ENCODE measurements at places on chromosomes 6 and 20.

DNA sequence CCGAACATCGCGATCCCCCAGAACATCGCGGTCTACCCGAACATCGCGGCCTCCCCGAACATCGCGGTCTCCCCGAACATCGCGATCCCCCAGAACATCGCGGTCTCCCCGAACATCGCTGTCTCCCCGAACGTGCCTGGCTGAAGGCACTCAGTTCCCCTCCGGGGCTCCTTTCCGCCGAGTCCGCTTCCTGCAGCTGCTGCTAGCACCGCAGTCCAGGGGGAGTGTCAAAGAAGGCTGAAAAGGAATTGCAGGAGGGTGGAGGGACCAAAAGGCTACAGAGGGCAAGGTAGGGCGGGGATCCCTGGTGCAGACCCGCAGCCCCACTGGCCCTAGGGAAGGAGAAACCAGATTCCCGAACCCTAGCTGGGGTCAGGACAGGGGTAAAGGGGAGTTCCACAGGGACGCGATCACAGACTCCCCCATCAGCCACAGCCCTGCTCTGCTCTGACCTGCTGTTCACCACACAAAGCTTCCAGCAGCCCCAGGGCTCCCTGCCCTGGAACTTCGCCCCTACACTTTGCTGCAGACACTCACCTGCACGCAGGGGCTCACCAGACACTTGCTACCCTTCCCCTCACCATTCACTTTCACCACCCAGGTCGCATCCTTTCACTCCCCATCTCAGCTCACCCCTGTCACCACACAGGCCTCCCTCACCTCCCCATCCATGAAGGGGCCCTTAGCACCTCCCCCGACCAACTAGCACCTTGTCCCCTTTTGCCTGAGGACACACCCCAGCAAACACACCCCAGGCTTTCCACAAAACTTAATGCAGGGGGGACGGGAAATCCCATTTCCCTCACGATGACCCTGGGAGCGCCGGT lies 1.7 kb downstream of the ULBP1 start:
- no peak for DNase-seq

DNA sequence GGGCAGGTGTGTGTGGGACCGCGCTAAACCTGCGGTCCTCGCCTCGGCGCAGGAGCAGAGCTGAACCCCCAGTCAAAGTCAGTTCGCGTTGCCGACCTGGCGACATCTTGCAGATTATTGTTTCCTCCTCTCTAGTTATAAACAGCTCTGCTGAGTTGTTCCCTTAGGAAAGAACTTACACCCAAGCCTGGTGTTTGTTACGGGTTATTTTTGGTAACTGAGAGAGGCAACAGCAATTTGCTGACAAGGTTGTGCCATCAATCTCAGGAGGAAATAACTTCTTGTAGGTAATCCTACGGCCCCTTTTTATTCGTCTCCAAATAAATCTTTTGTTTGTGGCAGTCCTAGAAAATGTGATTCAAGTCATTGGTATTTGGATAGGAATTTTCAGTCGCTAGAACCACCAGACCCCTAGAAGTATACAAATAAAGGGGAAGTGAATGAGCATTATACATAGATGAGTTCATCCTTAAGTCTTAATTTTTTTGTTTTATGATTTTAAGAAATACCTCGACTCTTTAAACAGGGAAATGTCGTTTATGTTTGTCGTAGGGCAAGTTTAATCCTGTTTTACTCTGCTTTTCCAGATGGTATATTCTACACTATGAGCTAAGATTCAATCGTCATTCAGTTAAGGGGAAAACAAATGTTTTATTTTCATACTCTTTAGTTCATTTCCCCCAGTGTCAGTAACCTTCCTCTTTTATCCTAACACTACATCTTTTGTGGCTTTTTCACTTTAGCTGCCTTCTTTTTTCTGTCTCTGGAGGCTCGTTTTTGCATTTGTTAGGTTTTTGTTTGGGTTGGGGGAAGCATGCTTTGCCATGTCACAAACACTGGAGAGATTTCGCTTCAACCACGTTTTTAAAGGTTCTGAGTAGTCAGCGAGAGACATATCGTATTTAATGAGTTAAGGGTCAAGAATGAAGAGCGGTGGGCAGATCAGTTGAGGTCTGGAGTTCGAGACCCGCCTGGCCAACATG lies 1.2 kb downstream of the PM20D2 start:
- DNase-seq: peak; percentile 64

- DNase-seq: peak; percentile 53
These were observed 7.2 kb downstream of the SAMD3 start for GRCh38 chr6:130215526-130215925.

GRCh38 chr20:62242176-62242575 lies 3.9 kb downstream of the OSBPL2 start:
- no peak for DNase-seq

GRCh38 chr6:10201606-10202510 lies 213.0 kb downstream of the TFAP2A start:
- no peak for DNase-seq

GRCh38 chr6:12490351-12490903 lies 200.3 kb downstream of the EDN1 start:
- no peak for DNase-seq

GRCh38 chr20:32626407-32626806 lies 41.3 kb upstream of the NOL4L start:
- no peak for DNase-seq

- peak; percentile 74 for DNase-seq
These were observed 39.7 kb upstream of the ATXN1 start for GRCh38 chr6:16800942-16801341.

GRCh38 chr20:13325033-13325432 lies 104.0 kb downstream of the ISM1 start:
- peak; percentile 47 for DNase-seq

GRCh38 chr20:9110365-9110764 lies 41.5 kb downstream of the PLCB4 start:
- no peak for DNase-seq

GRCh38 chr20:36633285-36633772 lies 12.7 kb downstream of the SLA2 start:
- DNase-seq: peak; percentile 68

DNA sequence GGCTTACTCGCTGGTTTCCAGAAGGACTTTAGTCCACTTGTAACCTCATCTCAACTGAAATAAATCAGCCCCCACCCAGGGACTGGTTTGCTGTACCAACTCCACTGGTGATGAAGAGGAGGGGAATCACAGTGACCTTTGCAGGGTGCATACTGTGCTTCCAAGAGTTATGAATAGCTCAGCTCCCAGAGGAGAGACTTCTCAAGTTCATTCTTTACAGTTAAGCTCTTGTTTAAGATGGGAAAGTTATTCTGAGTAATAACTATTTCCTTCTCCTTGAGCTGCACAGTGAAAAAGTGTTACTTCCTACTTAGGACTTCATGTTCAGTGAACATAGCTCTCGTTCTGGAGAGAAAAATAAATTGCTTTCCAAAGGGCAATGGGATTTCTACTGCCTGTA lies 166.5 kb upstream of the ECI2 start:
- DNase-seq: no peak

DNA sequence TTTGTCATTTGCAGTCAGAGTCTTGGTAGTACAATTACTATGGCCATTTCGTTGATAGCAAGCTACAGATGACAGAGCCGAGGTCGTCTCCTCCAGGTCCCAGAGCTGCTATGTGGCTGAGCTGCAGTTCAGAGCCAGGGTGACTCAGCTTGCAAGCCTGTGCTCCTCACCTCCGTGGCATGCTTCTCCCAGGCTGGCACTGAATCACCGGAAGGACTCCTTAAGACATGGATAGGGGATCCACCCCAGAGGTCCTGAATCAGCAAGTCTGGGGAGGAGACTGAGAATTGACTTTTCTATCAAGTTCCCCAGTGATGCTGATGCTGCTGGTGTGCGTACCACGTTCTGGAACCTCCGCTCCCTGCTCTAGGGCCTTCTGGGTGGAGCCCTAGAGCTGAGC lies 291.2 kb downstream of the CDH26 start:
- DNase-seq: no peak

DNA sequence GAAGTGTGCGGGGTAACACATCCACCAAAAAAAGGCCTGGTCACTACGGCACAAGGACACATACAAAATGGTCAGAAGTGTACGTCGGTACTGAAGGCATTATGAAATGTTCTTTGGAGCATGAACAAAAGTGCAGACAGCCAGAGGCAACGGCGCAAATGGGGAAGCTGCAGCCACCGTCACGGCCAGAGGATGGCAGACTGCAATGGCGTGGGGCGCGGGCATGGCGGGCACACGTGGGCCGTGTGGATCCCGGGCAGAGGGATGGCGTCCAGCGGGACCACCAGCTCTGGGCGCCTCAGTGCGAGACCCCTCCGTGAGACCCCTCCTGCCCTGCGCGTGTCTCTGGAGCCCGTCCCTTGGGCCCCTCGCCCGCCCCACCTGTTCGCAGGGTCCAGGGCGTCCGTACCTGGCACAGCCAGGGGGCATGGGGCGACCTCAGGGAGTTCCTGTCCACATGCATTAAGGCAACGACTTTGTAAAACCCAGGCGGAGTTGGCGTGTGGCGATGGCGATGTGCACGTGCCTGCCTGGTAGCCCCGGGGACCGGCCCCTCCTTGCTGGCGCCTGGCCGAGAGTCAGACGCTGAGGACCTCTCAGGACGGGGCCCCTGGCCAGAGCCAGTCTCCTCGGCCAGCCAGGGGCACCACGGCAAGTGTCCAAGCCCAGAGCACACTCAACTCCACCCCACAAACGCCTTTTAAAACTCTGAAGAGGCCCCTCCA lies 39.5 kb upstream of the CHRNA4 start:
- DNase-seq: no peak

DNA sequence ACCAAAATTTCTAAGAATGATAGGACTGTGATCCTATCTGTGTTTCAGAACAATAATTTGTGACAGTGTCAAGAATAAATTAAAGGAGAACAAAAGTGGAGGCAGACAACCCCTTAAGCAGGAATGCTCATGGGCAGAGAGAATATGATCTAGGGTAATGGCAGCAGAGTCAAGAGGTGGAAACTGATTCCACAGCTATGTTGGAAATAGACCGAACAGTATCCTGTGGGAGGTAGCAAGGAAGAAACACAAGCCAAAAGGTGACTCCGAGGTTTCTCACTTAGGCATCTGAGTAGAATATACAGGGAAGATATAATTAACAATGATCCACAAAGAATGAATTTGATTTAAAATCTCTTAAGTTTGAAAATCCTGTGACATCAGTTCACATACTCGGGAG lies 100.5 kb downstream of the NRSN1 start:
- no peak for DNase-seq

- DNase-seq: no peak
These were observed 160.9 kb downstream of the MRPL14 start for GRCh38 chr6:43966374-43966658.

- peak; percentile 37 for DNase-seq
These were observed 147.5 kb downstream of the FLRT3 start for GRCh38 chr20:14189794-14190402.

GRCh38 chr6:30480536-30481156 lies 8.7 kb upstream of the HLA-E start:
- DNase-seq: peak; percentile 61

DNA sequence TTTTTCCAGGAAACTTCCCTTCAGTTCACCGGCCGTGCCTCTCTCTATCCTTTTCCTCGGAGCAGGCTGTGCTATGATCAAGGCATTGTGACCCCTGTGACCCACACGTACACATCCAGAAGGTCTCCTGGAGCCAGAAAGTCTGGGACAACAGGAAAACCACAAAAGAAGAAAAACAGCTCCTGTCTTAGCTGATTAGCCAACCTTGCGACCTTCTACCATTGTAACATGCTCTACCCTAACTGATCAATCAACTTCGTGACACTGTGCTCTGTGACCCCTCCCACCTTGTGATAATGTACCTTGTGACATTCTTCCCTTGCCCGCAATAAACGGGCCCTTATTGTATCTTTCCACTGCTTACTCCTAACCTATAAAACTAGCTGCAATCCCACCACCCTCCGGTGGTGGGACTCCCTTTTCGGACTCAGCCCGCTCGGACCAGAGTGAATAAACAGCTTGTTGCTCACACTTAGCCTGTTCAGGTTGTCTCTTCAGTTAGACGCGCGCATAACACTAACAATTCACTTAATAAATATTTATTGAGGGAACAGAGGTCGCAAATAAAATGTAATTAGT lies 24.2 kb downstream of the ZNF311 start:
- DNase-seq: peak; percentile 94

GRCh38 chr6:134519465-134519864 lies 201.6 kb upstream of the SGK1 start:
- DNase-seq: peak; percentile 85

- DNase-seq: no peak
These were observed 71.6 kb upstream of the GLP1R start for GRCh38 chr6:38976801-38977500.

DNA sequence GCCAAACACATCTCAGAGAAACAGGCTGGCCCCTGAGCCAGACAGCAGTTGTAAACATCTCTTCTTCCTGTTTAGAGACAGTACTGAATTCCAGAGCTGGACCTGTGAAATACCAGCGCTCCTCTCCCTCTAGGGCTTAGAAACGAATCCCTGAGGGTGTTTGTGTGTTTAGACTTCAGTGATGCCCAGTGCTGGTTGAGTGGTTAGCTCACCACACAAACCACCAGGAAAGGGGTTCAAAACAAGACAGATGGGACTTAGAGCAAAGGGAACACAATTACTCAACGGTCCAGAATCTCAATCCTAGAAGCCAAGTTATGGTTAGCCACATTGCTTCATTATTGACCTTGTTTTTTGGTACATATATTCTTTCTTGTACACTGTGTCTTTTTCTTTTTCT lies 108.7 kb upstream of the TMEM170B start:
- DNase-seq: peak; percentile 43

- DNase-seq: peak; percentile 32
These were observed 42.9 kb upstream of the SPACA1 start for GRCh38 chr6:88004707-88005106.

DNA sequence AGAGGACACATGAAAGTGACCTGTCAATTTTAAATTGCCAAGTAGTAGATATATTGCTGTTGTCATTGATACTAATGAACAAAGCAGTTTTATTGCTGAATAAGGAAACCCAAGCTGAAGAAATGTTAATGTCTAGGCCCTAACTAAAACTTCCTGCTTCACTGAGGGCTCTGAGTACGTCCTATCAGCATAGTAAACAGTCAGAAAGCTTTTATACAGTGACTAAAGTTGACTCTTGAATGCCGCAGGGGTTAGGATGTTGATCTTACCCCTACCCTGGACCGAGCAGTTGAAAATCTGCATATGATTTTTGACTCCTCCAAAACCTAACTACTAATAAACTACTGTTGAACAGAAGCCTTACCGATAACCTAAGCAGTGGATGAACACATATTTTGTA lies 149.0 kb downstream of the HIVEP2 start:
- no peak for DNase-seq

- no peak for DNase-seq
These were observed 9.5 kb upstream of the SUPT3H start for GRCh38 chr6:45387236-45387635.

DNA sequence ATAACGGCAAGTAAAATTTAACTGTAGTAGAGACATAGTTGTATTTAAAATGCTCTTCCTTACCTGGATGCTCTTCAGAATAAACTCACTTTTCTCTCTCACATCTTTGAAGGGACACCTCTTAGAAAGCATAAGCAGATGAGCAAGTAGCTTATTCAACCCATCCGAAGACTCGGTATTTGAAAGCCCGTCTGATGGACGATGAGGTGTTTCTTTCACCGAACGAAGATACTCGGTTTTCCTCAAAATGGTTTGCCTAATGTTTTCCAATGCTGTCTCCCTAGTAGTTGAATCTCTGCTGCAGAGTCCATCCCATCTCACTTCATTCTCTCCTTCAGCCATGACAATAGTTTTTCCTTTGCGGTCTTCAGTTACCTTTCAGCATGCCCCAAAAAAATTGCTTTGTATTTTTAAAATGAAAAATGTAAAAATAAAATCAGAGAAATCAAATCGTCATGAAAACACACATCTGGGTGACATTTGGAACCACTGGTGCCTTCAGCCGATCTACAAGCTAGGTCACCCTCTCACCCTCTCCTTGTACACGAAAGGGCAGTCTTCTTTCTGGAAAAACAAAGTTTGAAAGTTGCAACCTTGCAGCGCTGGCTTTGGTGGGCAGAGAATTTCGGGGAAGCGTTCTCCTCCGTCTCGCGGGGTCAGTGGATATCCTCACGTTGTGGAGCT lies 772 bp downstream of the SESN1 start:
- DNase-seq: peak; percentile 33
